ENCODE measurements at places on chromosomes 1 and 21.
A peak's percentile ranks its signal among the peaks of the same experiment; 100 is the strongest.

- no peak for DNase-seq
Observed at GRCh38 chr1:72759486-72759885, 477.1 kb upstream of the NEGR1 start.

DNA sequence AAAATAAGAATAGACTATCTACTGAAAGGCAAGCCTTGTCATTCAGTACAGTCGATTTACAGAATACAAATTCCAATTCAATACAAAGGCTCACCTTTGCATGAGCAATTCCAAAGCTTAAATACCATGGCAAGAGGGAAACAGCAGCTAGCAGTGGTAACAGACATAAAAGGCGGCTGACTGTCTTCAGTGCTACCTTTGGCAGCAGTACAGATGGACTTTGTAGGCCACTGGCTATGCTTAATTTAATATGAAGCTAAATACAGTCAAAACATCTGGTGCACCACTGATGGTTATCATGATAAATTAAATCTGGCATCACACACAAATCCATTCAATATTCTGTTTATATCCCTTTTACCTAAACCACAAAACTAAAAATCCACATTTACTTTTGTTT lies 62.4 kb downstream of the RERE start:
- no peak for DNase-seq

- no peak for DNase-seq
Observed at GRCh38 chr1:116266864-116267212, 106.2 kb upstream of the ATP1A1 start.

- no peak for DNase-seq
Observed at GRCh38 chr21:16537501-16537900, 807.7 kb downstream of the USP25 start.

DNA sequence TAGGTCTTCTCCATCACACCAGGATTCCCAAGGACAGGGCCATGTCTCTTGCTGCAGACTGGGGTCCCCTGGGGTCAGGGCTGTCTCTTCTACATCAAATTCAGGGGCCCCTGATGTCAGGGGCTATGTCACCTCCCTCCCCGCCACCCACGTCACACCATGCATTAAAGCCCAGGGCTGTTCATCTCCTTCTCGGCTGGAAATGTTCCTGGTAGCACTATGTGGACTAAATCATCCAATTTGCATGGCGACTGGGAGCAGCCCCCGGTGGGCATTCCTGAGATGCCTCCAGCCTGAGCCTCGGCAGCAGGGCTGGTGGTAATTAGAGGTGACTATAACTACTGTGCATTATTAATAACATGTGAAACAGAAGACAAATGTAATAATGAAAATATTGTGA lies 151.7 kb upstream of the HMGB4 start:
- no peak for DNase-seq

GRCh38 chr21:35190201-35190701 lies 141.1 kb upstream of the RUNX1 start:
- DNase-seq: no peak

DNA sequence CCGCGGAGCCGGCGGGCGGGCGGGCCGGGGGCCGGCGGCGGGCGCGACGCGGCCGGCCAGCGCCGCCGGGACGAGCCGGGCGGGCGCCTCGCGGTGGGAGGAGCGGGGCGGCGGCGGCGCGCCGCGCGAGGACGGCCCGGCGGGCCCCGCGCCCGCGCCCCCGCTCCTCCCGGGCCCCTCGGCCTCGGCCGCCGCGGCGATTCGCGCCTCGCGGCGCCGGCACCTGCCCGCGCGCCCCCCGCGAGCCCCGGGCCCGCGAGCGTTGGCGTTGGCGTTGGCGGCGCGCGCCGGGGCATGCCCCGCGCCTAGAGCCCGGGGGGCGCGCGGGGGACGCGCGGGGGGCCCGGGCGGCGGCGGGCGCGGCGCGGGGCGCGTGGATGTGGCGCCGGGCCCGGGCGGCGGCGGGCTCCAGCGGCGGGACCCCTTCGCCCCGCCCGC lies at the start of gene SKI:
SKI (plus strand) TSS at position 163 of the 438 bp plus-strand sequence. CDS start 448 bp downstream, outside the sequence.
- DNase-seq: no peak

DNA sequence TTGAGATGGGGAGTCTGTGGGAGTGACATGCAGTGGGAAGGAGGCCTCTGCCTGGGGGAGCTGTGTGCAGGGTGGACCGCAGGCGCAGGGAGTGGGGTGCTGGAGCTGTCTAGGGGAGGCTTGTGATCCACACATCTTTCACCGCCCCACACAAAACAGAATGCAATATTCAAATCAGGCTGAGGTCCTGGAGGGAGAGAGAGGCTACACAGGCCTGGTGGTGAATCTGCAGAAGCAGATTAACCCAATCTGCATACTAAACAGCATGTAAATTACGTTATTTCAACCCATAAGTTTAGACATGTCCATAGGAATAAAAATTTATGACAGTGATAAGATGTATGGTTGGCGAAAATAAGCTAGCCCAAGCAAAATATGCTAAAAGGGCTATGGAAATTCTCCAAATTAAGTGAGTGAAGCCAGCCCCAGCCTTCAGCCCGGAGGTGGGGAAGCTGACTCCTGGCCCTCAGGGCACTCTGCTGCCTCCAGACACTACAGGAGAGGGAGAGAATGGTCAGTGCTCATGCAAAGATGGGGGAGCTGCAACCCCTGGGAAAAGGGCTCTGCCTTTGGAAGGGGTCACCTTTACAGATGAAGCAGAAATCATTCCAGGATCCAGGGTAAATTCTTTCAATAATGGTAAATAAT lies 156.2 kb upstream of the CTTNBP2NL start:
- no peak for DNase-seq

GRCh38 chr21:35398346-35398982 lies 349.4 kb upstream of the RUNX1 start:
- DNase-seq: no peak

- DNase-seq: no peak
Observed at GRCh38 chr1:85992791-85993190, 163.8 kb downstream of the COL24A1 start.

- no peak for DNase-seq
Observed at GRCh38 chr1:247557926-247558674, 9.2 kb downstream of the GCSAML start.

- DNase-seq: no peak
Observed at GRCh38 chr1:89721351-89721750, 88.4 kb downstream of the LRRC8C start.

DNA sequence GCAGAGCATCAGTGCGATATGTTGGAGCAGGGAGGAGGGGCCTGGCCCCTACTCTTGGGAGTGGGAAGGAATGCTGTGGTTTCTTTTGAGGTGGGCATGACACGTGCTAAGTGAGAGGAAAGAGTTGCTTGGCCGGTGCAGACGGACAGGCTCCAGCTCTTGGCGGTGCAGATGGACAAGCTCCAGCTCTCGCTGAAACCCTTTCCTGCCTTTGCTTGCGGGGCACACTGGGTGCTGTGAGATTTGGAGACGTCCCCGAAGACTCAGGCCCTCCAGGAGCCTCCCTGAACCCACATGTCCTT lies 15.9 kb downstream of the PDXK start:
- no peak for DNase-seq

GRCh38 chr1:47971385-47972160 lies 25.6 kb downstream of the TRABD2B start:
- DNase-seq: no peak

DNA sequence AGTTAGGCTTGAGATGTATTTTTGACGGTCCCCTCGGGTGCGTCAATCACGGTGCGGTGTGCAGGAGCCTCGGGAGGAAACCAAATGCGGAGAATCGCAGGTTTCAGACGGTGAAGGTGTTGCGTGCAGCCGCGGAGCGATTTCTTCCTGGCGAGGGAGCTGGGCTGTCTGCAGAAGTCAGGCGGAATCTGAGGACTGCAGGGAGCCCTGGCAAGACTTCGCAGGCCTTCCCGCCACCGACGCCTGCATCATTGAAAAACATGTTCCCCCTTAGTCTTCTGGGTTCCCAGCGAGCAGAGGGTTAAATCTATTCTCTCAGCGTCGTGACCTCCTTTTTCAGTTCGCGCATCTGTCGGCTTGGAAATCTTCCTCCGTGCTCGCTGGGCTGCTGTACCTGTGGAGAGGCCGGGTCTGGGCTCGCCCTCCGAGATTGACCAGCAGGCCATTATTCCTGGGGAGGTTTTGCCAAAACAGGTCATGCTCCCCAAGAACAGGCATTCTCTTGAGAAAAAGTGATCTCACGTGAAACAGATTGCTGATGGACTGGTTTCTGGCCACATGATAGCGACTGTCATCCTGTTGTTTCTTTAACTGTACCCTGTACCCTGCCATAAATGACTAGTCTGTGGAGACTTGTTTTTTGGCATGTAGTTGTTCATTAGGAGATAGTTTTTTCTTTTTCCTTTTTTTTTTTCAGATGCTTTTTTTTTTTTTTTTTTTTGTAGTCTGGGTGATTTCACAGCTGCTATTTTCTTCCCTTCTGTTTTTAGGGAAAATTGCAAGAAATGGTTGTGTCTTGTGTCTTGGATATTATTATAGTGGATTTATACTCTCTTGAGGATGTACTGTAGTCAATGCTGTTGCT lies 894 bp downstream of the EPB41 start:
- peak; percentile 42 for DNase-seq

- no peak for DNase-seq
Observed at GRCh38 chr1:215661033-215661432, 93.9 kb downstream of the KCTD3 start.

DNA sequence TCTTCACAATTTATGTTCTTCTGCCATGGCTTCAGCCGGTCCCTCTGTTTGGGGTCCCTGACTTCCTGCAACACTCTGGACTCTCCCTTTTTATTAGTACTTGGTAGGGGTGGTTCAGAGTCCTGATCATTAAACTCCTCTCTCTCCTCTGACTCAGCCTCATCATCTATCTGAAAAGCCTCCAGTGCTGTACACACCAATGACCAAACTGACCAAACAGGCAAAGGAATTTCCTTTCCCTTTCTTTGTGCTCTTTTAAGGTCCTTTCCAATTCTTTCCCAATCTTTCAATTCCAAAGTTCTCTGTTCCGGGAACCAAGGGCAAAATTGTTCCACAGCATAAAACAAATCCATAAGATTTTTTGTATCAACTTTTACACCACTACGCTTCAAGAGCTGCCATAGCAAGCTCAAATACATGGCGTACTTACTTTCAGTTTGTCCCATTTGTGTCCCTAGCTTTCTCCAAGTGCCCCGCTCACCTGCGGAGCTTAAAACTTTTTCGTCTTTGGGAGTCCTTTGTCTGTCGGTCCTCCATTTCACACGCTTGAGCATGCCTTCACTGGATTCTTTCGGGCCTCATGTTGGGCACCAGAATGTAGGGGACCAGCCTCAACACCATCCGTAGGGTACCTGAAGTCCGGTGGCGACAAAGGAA lies 9.6 kb downstream of the DAP3 start:
- DNase-seq: no peak

DNA sequence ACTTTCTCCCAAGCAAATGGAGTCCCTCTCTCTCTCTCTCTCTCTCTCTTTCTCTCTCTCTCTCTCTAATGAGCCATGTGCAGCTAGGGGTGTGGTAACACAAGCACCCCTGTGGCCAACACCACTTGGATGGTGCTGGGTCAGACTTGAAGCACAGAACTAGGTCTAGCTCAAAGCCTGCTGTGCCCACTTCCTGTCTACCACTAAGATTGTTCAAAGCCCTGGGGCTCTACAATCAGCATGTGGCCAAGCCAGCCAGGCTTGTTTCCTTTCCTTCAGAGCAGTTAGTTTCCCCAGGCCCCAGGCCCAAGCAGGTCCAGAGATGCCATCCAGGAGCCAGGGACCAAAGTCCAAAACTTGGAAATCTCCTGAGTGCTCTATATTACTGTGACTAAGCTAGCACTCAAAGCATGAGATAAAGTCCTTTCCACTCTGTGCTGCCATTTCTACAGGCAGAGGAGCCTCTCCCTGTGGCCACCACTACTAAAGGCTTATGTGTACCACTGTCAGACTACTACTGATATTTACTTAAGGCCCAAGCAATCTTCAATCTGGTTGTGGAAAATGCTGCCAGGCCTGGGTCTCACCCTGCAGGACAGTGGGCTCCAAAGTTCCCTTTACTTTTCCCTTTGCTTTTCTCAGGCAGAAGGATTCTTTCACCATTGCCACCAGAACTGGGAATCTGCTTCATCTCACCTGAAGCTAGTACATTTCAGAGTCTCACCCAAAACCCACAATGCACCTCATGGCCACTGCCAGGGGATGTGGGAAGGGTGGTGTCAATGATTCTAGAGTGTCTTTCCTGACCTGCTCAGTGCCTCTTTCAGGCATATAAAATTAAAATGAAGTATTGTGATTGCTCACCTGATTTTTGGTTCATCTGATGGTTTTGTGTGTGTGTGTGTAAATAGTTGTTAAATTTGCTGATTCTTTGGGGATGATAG lies 999.5 kb downstream of the NCAM2 start:
- no peak for DNase-seq

GRCh38 chr1:178966312-178966711 lies 59.4 kb upstream of the FAM20B start:
- no peak for DNase-seq

DNA sequence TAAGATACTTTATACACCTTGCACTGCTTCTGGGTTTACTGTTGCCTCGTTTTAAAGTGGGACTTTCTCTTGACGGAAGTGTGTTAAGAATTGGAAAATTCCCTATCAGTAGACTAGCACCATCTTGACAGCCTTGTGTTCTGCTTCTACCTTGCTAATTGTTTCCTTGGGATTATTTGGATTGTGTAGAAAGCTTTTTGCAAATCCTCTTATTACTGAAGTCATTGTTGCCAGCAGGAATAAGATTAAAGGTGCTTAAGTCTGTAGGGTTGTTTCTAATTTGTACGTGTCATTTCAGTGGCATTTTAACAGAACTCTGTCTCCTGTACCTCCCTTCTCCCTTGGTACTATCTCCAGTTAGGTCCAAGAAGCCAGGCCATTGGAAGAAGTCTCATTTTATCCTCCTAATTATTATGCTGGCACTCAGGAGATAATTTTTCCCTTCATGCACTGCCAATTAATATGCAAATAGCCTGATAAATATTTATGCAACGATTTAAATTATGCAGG lies 107.7 kb downstream of the POU2F1 start:
- no peak for DNase-seq

- DNase-seq: no peak
Observed at GRCh38 chr1:1536019-1536937, 4.1 kb downstream of the TMEM240 start.

- no peak for DNase-seq
Observed at GRCh38 chr21:14968821-14969220, 96.0 kb downstream of the NRIP1 start.

DNA sequence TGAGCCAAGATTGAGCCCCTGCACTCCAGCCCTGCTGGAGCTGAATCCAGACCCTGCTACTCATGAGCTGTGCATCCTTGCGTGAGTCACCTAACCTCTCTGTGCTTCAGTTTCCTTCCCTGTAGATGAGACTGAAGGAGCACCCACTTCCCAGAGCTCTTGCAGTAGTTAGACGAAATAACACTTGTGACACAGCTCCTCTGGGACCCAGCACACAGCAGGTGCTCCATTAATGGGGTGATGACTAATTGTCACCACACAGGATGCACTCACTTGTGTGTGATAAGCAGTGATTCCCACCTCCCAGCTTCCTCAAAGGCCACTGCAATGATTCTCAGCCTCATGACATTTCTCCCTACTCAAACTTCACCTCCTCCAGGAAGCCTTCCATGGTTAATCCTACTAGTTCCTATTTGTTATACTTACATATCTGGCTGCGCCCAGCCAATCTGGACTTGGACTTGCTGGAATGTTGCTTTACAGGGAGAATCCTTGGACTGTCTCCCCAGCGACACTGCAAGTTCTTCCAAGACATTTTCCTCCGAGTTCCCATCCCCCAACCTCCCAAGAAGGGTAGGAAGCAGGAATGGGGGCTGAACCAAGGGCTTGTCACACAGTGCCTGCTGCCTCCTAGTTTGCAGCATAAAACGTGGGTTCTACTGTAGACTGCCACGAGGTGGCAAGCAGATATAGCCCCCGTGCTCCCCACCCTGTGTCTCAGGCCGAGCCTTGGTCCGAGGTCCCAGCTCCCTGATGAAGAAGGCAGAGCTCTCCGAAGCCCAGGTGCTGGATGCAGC lies 17.2 kb downstream of the DRAXIN start:
- DNase-seq: no peak

- DNase-seq: no peak
Observed at GRCh38 chr1:77825131-77825709, 45.8 kb downstream of the MIGA1 start.
